ENCODE measurements at places on chromosomes 3 and 15. TPM values are rescaled to one million over a fixed set of nuclear protein-coding genes. Genes with fewer than 3 reads are reported as not detected.

DNA sequence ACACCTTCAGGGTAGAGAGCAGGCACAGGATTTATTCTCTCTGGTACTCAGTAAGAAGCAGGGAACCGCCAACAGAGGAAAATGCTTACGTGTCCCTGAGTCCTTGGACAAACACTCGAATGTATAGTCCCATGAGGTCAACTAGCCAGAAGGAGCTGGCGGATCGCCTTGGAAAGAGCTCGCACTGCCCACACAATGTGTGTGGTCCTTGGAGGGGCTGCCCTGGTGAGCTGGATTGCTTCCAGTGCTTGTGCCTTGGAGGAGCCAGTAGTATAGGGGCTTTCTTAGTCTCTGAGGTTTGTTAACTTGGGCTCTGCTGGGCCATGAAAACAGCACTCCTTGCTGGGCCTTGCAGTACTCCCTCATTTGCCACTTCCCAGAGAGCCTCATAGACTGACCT lies 40.7 kb upstream of the VILL start:
- no peak overlapping the region for H3K4me3 ChIP-seq
- peaks cover 3% of the 10 kb centered on the region for H3K4me1 ChIP-seq
- peaks cover 5% of the 10 kb centered on the region for H3K36me3 ChIP-seq
- DNase-seq: no peak
- no peaks in the 10 kb centered on the region for H3K27me3 ChIP-seq

DNA sequence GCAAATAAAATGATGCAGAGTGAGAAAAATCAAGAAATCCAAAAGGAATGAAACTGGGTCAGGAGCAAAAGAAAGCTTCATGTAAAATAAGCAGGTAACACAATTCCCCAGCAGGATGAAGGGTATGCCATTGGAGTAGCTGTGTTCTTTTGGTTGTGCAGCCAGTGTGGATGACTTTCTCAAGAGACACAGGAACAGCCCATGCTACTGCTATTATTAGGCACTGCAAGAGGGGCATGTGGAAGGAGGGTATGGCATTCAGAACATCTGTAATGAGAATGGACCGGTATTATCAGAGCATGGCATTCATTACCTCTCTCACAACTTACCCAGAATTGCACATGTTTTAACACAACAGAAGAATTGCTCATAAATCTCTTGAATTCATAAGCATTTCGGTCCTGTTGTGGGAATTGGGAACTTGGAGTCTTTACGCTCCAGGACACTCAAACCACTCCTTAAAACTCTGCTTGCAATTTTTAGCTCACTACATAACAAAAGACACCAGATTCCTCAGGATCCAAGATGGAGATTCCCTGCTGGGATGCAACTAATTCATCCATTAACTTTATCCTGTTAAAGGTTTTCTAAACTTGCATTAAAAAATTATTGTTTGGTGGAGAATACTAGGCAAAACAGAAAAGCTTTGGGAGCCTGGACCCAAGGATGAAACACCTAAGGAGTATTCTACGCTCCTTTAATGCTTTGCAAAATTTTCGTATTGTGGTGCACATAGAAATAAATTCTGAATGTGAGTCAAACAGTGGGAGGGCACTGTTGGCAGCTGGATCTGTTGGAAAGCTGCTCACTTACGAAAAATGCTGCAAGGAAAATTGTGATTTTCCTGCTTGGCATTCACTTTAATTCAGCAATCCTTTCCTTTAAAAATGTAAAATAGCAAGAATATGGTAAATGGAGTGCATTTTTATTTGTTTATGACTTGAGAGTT lies 34.6 kb upstream of the CDIN1 start:
- H3K4me1 ChIP-seq: peaks cover 5% of the 10 kb centered on the region
- no peaks in the 10 kb centered on the region for H3K36me3 ChIP-seq
- DNase-seq: no peak
- no peaks in the 10 kb centered on the region for H3K27me3 ChIP-seq

DNA sequence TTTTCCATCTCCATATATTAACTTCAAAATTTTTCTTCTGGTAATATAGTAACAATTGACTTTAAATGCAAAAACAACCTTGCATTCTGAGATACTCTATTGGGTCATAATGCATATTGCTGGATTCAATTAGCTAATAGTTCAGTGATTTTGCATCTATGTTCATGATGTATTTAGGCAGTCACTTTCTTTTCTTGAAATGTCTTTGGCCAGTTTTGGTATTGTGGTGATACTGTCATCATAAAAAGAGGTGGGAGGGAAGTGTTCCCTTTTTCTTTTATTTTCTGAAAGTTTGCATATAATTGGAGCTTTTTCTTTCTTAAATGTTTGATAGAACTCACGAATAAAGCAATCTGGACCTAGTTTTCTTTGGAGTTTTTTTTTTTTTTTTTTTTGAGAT lies 67.4 kb upstream of the ZNF148 start:
- H3K27ac ChIP-seq: no peak overlapping the region
- H3K27me3 ChIP-seq: no peaks in the 10 kb centered on the region
- DNase-seq: no peak
- H3K36me3 ChIP-seq: peaks cover 11% of the 10 kb centered on the region

DNA sequence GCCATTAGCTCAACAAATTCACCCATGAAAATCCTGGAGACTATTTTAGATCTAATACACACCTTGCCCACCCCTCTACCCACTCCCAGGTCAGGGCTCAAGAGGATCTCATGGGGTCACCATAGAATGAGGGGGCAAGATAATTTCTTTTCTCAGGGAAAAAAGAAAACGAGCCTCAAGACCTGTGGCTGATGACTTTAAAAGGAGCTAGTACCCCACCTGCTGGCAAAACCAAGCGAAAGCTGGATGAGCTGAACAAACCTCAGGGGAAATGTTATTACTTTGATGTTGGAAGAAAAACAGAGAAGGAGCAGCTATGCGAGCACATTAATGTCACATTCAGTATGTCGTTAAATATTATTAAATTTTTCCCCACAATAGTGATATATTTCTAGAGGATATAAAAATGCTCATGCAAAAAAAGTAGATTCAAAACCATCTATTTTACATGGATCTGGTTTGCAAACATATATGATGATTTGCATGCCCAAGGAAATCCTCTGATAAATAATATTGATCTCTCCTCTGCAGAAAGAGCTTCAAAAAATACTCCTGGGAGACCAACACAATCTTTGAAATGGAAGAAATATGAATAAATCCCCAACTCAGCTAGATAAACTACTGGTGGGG lies 37.7 kb downstream of the PLD1 start:
- H3K27ac ChIP-seq: no peak overlapping the region
- no peaks in the 10 kb centered on the region for H3K36me3 ChIP-seq
- DNase-seq: peak; percentile 52
- H3K4me1 ChIP-seq: no peaks in the 10 kb centered on the region
- H3K4me3 ChIP-seq: no peak overlapping the region
- H3K27me3 ChIP-seq: no peaks in the 10 kb centered on the region

Gene ZNF280D
- total RNA-seq: 6.1 TPM

All from H9 (cell line).